Stimulated activated CD8-positive, alpha-beta memory T cell treated with anti-CD3 and anti-CD28 coated beads, Interleukin-15, amount 100 ng/mL, for 4 hours (primary cell): ENCODE measurements at places on chromosomes 3 and 15.

- DNase-seq: no peak
These were observed 175.2 kb downstream of the ALDH1A2 start for GRCh38 chr15:57890351-57890750.

DNA sequence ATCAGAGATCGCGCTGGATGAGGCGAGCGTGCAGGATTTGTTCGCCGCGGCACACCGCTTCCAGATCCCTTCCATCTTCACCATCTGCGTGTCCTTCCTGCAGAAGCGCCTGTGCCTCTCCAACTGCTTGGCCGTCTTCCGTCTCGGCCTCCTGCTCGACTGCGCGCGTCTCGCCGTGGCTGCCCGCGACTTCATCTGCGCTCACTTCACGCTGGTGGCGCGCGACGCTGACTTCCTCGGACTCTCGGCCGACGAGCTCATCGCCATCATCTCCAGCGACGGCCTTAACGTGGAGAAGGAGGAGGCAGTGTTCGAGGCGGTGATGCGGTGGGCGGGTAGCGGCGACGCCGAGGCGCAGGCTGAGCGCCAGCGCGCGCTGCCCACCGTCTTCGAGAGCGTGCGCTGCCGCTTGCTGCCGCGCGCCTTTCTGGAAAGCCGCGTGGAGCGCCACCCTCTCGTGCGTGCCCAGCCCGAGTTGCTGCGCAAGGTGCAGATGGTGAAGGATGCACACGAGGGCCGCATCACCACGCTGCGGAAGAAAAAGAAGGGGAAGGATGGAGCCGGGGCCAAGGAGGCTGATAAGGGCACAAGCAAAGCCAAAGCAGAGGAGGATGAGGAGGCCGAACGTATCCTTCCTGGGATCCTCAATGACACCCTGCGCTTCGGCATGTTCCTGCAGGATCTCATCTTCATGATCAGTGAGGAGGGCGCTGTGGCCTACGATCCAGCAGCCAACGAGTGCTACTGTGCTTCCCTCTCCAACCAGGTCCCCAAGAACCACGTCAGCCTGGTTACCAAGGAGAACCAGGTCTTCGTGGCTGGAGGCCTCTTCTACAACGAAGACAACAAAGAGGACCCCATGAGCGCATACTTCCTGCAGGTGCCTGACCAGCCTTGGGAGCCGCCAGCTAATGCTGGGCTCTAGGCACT is 819 bp downstream of the KLHL40 start:
- DNase-seq: no peak

DNA sequence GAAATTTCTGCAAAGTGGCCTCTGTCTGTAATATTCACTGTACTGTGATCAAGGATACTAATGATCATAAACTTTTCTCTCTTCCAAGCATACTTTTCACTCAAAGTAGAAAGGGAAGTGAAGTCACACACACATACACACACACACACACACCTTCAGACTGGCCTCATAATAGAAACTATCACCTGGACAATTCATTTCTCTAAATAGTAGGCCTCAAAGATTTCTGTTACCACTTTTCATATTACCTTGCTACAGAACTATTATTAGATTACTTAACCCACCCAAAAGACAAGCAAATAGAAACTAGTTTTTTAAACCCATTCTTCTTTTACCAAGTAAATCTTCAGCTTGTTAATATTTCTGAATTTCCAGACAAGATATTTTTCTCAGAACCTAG is 12.2 kb downstream of the CPB1 start:
- DNase-seq: no peak

DNA sequence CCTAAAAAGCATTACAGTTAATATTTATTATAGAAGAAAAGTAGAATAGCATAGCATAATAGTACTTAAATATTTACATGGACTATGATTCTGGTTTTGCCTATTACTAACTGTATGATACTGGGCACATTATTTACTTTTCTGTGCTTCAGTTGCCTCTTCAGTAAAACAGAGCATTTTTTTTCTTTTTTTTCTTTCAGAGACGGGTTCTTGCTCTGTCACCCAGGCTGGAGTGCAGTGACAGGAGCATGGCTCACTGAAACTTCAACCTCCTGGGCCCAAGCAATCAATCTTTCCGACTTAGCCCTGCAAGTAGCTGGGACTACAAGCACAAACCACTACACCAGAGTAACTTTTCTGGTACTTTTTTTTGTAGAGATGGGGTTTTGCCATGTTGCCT is 47.0 kb downstream of the GYG1 start:
- no peak for DNase-seq

GRCh38 chr15:27238209-27238608 is 267.2 kb downstream of the GABRG3 start:
- DNase-seq: no peak
